ENCODE measurements at places on chromosomes 2 and 18. TPM values are rescaled to one million over a fixed set of nuclear protein-coding genes. Genes with fewer than 3 reads are reported as not detected.

CXCR1 gene
- total RNA-seq, result not detected

KIF1A gene
- not detected for total RNA-seq

ALK gene
- not detected for total RNA-seq

MZT2B gene
- total RNA-seq, result 264 TPM

REG1B gene
- not detected for total RNA-seq

ARL5A gene
- 23.4 TPM for total RNA-seq

RTKN gene
- 17.0 TPM for total RNA-seq

SKOR2 gene
- not detected for total RNA-seq

LAMA1 gene
- 6.2 TPM for total RNA-seq

DNER gene
- 3.0 TPM for total RNA-seq

CYS1 gene
- 0.30 TPM for total RNA-seq

CRIM1 gene
- total RNA-seq, result 105 TPM

CEP192 gene
- 20.7 TPM for total RNA-seq

ADD2 gene
- total RNA-seq, result under 0.01 TPM

BMP10 gene
- not detected for total RNA-seq

ATOH8 gene
- total RNA-seq, result 15.1 TPM

CRYGC gene
- total RNA-seq, result not detected

RGPD4 gene
- total RNA-seq, result not detected

RNF125 gene
- total RNA-seq, result 0.30 TPM

QPCT gene
- 1.5 TPM for total RNA-seq

NEURL3 gene
- not detected for total RNA-seq

CCBE1 gene
- 52.3 TPM for total RNA-seq

SGPP2 gene
- total RNA-seq, result 0.17 TPM

CFAP221 gene
- not detected for total RNA-seq

CCDC150 gene
- 1.6 TPM for total RNA-seq

TDRD15 gene
- not detected for total RNA-seq

SIX3 gene
- not detected for total RNA-seq

RNF25 gene
- 32.4 TPM for total RNA-seq

MPP4 gene
- total RNA-seq, result 4.7 TPM

LTBP1 gene
- total RNA-seq, result 357 TPM

PLGLB2 gene
- total RNA-seq, result 0.89 TPM

TMEM247 gene
- total RNA-seq, result not detected

SERPINB12 gene
- total RNA-seq, result not detected

CDKL4 gene
- not detected for total RNA-seq

LGALSL gene
- total RNA-seq, result 3.6 TPM

HOXD1 gene
- not detected for total RNA-seq

POTEI gene
- not detected for total RNA-seq

SP140 gene
- total RNA-seq, result 2.0 TPM

ECEL1 gene
- not detected for total RNA-seq

TUBB8B gene
- not detected for total RNA-seq

FHOD3 gene
- total RNA-seq, result 2.9 TPM

SOCS6 gene
- 14.1 TPM for total RNA-seq

FAHD2A gene
- total RNA-seq, result 32.8 TPM

C2orf15 gene
- total RNA-seq, result not detected

CROCC2 gene
- total RNA-seq, result not detected

PAX3 gene
- not detected for total RNA-seq

NEU2 gene
- not detected for total RNA-seq

SEMA4C gene
- total RNA-seq, result 27.1 TPM

REG3G gene
- total RNA-seq, result not detected

MEP1B gene
- total RNA-seq, result not detected

Measured in bronchus fibroblast of lung (primary cell).